Foreskin melanocyte (primary cell): ENCODE measurements at places on chromosomes 7 and 10.

GRCh38 chr10:88702848-88703597 is 3.0 kb upstream of the LIPK start:
- no peak for DNase-seq

GRCh38 chr7:47049234-47049774 is 532.6 kb downstream of the TNS3 start:
- DNase-seq: no peak

GRCh38 chr10:47176206-47176902 is 123.6 kb upstream of the GDF10 start:
- no peak for DNase-seq

- DNase-seq: no peak
These were observed 82.9 kb downstream of the VIPR2 start for GRCh38 chr7:159061674-159062212.

DNA sequence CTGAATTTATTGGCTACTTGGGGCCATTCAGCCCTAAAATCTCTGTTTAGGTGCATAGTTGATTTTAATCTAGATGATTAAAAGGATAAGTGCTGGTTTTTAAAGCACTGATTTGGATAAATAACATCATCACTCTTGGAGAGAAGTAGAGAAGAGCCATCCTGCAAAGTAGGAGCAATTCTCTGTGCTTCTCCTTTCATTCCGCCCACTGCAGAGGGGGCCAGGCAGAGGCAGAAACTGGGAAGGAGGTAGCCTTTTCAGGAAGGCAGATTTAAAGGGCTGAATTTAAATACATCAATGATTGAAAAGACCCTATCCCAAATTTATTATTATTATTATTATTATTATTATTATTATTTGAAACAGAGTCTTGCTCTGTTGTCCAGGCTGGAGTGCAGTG is 14.1 kb downstream of the MAP3K8 start:
- no peak for DNase-seq

DNA sequence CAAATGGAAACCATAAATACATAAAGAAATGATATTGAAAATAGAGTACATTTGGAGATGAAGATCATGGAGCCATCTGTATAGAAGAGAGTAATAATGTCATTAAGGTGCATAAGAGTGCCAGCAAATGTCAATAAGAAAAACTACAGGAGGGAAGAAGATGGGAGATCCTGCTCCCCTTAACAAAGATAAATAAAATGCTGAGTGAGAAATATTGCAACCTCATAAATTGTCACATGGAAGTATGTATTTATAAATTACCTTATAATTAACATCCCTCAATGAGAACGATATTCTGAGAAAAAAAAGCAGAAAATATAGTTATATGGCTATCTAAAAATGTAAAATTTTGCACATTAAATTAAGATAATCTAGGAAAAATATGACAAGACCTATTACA is 155.2 kb upstream of the PRSS1 start:
- no peak for DNase-seq

DNA sequence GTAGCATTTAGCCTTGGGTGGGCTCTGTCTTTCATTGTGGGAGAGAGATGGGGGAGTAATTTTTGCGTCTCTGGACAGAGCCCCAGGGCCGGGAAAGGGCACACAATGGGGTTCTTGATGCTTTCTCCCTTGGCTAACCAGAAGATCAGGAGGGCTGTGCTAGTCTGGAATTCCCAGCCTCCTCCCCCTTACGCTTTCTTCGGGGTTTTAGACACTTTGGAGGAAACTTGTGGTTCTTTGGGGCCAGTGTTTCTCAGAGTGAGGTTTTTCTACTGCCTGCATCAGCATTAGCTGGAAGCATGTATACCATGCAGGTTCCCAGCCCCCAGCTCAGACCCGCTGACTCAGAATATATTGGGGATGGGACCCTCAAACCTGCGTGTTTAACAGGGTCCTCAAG is 7.0 kb downstream of the NEURL1 start:
- DNase-seq: peak; percentile 68

GRCh38 chr7:107982042-107982840 is 20.7 kb downstream of the LAMB1 start:
- no peak for DNase-seq

- no peak for DNase-seq
These were observed 59.7 kb upstream of the LAMB4 start for GRCh38 chr7:108189733-108190388.

DNA sequence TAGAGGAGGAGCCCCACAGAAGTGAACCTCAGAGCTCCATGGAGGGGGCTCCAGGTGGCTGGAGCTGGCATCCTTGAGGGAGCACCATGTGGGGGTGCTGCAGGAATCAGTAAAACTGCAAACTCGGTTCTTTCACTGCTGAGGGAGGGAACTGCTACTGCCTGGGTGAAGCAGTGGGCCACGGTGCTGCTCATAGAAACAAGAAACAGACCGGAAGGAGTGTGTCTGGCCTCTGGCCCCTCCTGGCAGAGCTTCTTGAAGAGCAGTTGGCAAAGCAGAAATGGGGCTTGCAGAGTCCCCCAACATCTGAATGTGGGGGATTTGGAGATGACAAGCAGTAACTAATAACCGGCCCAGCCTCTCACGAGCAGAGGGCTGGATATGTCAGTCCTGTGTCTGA is 23.8 kb downstream of the TACC2 start:
- DNase-seq: no peak

DNA sequence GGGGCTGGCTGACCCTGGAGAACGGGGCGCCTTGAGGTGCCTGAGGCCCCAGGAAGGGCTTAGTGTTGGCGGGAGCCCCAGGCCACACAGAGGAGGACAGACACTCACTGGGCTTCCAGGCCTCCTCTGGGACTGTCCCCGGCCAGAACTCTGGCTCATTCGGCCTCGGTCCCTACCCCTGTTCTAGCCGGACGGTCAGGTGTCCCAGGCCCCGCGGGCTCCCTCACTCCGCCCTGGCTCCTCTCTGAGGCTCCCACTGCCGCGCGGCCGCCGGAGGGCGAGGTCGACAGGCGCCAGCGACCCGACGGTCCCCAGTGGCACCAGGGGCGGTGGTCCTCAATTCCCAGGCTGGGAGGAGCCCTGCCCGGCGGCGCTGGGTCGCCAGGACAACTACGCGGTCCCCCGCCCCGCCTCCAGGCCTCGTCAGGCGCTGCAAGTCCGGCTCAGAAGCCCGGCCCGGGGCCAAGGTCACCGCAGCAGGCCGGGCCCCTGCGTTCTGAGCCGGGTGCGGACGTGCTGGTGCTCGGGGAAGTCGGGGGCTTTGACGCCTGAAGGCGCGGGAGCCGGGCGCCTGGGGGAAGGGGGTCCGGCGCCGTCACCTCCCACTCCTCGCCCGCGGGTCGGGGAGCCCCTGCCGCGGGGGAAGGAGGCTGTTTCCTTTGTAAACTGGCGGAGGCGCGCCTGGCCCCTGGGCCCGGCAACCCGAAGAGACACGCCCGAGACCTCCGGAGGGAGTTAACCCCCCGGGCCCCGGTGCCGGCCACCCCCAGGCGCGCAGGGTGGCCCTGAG is 1.1 kb upstream of the PWWP2B start:
- no peak for DNase-seq

DNA sequence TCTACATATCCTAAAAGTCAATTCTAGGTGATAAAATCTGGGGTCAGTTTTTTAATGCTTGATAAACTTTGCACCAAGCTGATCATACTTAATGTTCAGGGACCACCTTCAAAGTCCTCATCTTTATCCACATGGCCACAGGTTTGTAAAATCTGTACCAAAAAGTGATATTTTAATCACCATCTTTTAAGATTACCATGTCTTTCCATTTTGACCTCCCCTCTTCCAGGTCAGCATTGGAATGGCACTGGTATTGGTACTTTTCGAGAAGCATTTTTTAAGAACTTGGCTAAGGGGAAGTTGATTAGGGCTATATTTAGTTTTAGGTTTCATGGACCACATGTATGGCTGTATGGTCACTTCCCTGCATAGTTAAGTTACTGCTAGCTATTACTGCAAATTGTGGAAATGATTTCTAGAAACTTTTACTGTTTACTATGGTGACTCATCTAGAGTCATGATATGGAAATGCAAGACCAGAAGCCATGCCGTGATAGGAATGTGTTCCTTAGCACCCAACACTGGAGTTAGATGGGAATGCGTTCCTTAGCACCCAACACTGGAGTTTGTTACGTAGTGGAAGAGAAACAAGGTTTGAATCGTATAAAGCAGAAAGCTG is 50.8 kb upstream of the ABLIM1 start:
- DNase-seq: no peak

DNA sequence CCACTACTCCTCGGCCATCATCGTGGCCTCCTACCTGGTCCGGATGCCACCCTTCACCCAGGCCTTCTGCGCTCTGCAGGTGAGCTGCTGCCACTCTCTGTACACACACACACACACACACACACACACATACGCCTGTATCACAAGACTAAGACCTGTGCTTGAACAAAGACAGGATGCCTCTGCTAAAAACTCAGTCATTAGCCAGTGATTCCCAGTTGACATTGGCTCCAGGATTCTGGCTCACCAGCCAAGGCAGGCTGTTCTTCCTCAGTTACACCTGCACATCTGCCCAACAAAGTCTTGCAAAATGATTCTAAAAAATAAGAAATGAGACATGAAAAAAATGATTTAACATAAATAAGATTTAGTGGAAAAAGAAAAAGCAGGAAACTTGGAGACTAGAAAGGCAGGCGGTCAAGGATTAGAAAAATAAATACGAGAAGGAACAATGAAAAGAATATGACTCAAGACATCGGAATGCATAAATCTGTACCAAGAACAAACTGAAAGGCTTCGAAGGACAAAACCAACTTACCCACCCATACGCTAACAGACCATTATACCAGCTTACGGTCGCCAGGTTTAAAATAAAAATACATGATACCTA is 7.4 kb upstream of the LRRC18 start:
- DNase-seq: no peak

DNA sequence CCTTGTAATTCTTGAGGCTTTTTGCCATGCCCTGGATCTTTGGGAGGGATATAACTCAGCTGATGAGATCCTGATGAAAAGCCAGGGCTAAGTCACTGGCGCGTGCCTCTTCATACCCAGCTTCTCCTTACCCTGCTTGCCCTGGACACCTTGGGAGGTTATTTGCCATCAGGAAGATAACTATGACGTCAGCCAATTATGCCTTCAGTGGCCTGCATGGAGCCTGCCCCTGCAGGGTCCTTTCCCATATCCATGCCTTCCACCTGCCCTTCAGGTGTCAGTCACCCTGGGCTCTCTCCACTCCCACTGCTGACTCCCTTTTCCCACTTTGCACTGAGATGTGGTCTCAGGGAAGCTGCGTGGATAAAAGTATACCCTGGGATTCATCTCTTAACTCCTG is 520.1 kb downstream of the SORCS3 start:
- DNase-seq: no peak

DNA sequence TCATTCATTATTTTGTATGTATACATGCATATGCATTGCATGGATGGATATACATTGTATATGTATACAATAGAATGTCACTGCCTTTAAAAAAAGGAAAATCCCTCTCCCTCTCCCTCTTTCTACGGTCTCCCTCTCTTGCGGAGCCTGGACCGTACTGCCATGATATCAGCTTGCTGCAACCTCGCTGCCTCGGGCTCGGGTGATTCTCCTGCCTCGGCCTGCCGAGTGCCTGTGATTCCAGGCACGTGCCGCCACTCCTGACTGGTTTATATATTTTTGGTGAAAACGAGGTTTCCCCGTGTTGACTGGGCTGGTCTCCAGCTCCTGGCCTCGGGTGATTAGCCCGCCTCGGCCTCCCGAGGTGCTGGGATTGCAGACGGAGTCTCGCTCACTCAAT is 24.4 kb downstream of the IPMK start:
- DNase-seq: no peak

- no peak for DNase-seq
These were observed 144.3 kb downstream of the KIF20B start for GRCh38 chr10:89845541-89846280.

- DNase-seq: no peak
These were observed 12.8 kb upstream of the RPEL1 start for GRCh38 chr10:103232772-103233488.

- DNase-seq: no peak
These were observed at the start of gene MACC1 for GRCh38 chr7:20217193-20217948. Gene MACC1, minus strand, starts transcription at chr7:20217384. Its CDS starts 55,522 bp downstream, at chr7:20161862.

DNA sequence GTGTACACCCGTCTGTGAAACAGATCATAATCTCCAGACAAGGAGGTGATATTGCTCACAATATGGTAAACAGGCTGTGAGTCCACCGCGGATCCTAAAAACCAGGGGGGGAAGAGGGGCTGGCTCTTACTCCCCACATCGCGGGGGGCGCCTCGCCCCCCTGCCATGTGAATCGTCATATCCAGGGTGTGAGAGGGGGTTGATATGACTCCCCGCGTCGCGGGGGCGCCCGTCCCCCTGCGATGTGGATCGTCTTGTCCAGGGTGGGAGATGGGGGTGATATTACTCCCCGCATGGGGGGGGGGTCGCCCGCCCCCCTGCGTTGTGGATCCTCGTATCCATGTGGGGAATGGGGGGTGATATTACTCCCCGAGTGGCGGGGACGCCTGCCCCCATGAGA is 30.9 kb downstream of the OCM2 start:
- DNase-seq: no peak

DNA sequence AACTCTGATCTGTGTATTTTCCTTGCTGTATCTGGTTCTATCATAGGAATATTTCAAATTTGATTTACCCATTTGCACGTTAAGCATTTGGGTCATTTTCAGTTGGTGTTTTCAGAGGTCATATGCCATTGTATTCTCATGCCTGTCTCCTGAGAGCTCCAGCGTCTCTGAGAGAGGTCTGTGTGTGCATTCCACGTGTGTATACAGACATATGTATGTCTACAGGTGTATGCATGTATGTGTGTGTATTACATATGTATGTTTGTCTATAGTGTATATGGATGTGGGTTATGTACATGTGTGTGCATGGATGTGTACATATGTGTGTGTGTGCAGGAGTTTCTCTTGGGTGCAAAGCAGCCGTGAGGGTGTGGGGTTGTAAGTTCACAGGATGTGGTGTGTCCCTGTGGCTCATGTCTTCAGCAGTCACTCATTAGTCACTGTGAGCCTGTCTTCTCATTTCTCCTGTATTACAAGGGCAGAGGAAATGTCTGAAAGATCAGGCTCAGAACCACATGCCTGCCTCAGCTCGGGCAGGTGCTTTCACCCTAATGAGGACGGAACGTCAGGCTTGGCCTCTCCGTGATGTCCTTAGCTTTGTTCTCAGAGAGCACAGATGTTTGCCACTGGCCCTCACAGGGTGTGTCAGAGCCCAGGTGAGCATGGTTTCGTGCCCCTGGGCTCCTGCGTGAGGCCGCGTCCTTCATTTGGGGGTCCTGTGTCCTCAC is 101.6 kb downstream of the NKX6-2 start:
- DNase-seq: no peak

- no peak for DNase-seq
These were observed 6.3 kb downstream of the LIPF start for GRCh38 chr10:88670497-88670896.

GRCh38 chr7:72416846-72417245 is 4.7 kb upstream of the CALN1 start:
- DNase-seq: no peak

- peak; percentile 51 for DNase-seq
These were observed 11.9 kb upstream of the GTF2IRD1 start for GRCh38 chr7:74441801-74442200.

- no peak for DNase-seq
These were observed 7.8 kb upstream of the SLF2 start for GRCh38 chr10:100904917-100905316.
